Stimulated activated CD8-positive, alpha-beta memory T cell treated with anti-CD3 and anti-CD28 coated beads, Interleukin-15, amount 100 ng/mL, for 48 hours (primary cell): ENCODE measurements at places on chromosomes 2 and 18.
A peak's percentile ranks its signal among the peaks of the same experiment; 100 is the strongest.

GRCh38 chr2:133405252-133405651 lies 163.0 kb downstream of the NCKAP5 start:
- DNase-seq = no peak

DNA sequence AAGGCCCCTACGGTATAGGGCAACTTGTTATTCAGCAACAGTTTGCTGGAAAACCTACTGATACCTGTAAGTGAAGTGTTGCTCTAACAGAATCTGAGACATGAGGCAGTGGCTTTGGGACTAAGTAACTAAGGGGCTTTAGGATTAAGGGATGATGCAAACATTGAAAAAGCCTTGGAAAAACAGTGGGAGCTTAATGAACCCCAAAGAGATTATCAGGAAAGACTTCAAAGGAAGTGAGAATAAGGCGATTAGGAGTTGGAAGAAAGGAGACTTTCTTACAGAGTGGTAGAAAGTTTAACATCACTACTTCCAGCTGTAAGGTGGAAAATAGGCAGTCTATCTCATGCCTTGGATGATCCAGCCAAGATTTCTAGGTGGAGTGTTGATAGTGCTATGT lies 158.2 kb upstream of the TRIB2 start:
- no peak for DNase-seq

GRCh38 chr2:134954065-134954464 lies 35.4 kb downstream of the CCNT2 start:
- no peak for DNase-seq

- DNase-seq = no peak
These were observed 428.7 kb upstream of the ID2 start for GRCh38 chr2:8252997-8253694.

- no peak for DNase-seq
These were observed 44.0 kb downstream of the KLF7 start for GRCh38 chr2:207121784-207122183.

- no peak for DNase-seq
These were observed 36.0 kb downstream of the RMC1 start for GRCh38 chr18:23539296-23539695.

- DNase-seq = no peak
These were observed 101.1 kb upstream of the LHCGR start for GRCh38 chr2:48856657-48857056.

GRCh38 chr2:231413921-231414476 lies 18.5 kb downstream of the B3GNT7 start:
- DNase-seq = no peak

DNA sequence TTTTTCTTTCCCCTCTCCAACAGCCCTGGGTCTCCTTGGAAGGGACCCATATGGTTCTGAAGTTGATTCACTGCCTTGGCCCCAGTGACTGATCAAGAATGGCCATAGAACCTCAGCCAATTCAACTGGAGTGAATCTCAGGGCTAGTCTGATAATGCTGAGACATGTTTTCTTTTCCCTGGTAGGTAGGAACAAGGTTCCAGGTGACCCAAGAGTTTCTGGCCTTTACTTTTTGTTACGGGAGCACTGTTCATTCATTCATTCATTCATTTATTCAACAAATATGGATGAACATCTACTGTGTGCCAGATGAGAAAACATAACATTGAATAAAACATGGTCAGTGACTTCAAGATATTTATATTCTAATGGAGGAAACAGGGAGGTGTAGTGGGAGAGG lies 3.1 kb upstream of the ZCCHC2 start:
- no peak for DNase-seq

GRCh38 chr2:64228126-64228678 lies 84.0 kb upstream of the PELI1 start:
- no peak for DNase-seq

GRCh38 chr18:49241852-49242251 lies 218.6 kb downstream of the DYM start:
- DNase-seq = no peak

DNA sequence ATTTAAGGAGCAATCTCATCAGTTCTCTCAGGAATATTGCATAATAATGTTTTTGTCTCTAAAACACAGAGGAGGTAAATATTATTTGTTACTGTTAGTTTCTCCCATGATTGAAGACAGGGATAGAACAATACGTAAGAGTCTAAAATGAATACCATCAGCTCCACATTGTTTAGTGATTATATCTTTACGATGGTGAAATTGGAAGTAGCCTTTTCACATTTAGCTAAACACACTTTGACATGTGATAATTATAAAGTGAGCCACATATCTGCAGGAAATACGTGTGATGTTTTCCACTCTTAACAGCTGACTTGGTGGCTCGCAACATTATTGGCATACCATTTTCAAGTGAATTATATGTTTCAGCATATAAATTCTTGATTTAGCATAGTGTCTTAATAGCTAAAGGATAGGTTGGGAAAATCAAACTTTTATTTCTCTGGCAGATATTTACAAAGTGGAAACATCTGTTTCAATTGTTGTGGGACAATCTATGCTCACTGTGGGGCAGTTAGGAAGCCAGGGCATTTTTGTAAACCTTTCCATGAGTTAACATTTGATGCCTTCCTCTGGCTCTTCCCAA lies 208.1 kb upstream of the RASGRP3 start:
- DNase-seq = no peak

- DNase-seq = no peak
These were observed 152.4 kb downstream of the DYSF start for GRCh38 chr2:71605781-71606241.

DNA sequence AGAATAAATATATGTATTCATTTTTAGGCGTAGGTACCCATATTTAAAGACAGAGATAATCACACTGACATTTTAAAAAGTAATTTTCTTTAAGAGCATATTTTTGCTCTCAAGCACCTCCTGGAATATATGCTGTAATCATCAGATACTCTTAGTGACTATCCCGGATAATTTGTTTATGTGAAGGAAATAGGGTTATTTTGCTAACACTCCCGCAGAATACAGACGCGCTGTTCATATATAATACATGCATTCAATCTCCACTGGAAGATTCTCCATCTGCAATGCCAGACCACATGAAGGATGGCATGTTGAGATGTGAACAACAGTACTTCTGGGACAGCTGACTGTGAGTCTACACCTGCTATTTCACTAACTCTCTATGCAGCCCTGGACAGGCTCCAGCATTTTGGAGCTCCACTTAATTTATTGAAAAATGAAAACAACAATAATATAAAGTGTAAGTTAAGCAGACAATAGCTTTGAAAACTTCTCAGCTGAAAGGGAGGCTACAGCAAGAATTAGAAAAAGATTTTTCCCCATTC lies 430.6 kb downstream of the TMX3 start:
- DNase-seq = no peak

GRCh38 chr2:191218292-191218898 lies 26.8 kb upstream of the MYO1B start:
- DNase-seq = peak; percentile 34

DNA sequence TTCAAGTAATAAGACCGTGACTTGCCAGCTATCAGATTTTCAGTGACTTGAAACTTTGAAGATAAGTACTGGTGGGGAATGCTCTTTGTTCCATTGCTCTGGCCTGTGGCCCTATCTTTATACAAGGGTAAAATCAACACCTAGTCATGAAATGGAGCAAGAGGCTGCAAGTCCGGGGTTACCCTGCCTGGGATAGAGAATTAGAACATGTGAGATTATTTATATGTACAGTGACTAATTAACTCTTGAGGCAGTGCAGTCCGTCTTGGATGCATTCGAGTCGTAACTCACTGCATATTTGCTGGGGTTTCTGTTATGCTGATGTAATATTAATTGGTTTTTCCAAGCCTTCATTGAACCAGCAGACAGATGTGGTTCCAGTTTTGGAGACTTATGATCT lies 105.8 kb upstream of the LYPD6 start:
- no peak for DNase-seq

DNA sequence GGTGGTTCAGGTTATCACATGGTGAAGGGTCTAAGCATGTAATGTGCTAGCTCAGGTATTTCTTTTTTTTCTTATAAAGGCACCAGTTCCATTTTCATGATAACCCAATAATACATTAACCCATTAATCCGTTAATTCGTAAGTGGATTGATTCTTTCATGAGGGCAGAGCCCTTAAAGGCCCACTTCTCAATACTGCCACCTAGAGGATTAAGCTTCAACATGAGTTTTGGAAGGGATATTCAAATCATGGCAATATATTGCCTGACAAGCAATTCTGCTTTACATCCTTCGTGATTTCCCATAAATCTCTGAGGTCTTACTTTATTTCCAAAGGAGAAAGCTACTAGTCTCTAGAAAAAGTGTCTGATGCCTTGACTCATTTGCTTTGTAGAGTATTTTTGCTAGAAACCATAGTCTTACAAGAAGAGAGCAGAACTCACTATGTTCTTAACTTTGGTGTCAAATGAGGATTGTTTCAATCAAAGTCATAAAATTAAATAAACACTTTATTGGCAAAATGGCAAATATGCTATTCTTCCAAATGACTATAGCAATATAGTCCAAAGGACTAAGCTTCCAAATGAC lies 271.3 kb downstream of the KCNS3 start:
- no peak for DNase-seq

GRCh38 chr2:17302281-17302680 lies 216.0 kb downstream of the RAD51AP2 start:
- DNase-seq = no peak

- no peak for DNase-seq
These were observed 548 bp upstream of the FBLN7 start for GRCh38 chr2:112137516-112138158.

DNA sequence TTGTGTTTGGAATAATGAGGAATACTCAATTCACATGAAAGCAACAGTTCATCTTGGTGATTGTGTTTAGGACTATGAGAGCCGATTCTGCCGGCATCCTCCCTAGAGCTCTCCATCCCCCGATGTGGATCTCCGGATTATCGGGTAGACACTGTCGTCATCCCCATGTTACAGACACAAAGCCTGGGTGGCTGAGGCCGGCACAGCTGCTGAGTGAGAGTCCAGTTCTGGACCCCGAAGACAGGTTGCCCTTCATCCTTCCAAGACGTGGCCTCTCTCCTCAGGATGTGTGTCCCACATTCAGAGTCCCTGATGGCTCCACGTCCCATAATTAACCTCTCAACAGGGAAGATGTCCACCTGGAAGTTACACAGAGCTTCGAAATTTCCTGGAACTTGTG lies 129.3 kb downstream of the HDAC4 start:
- no peak for DNase-seq

GRCh38 chr2:44533508-44533907 lies 171.8 kb downstream of the CAMKMT start:
- no peak for DNase-seq

DNA sequence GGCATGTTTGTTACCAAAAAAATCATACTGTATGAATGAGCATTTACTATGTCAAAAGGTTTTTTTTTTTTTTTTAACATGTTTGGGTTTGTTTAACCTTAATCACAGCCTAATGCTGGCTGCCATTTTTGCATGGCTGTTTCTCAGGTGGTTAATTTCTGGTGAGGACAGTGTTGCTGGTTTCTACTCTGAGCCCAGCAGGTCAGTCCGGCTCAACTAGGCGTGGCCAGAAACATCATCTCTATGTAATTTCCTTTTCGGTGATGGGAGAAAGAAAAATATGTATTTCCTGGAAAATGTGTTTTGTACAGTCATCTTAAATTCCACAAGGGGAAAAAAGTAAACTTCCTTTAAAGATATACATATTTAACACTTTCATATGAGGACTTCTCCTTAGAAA lies 24.9 kb upstream of the BZW1 start:
- no peak for DNase-seq

GRCh38 chr2:195696012-195696411 lies 39.0 kb downstream of the SLC39A10 start:
- no peak for DNase-seq

GRCh38 chr2:33014268-33014667 lies 67.5 kb downstream of the LTBP1 start:
- no peak for DNase-seq

GRCh38 chr2:113113807-113114206 lies 13.6 kb upstream of the IL1RN start:
- DNase-seq = no peak

DNA sequence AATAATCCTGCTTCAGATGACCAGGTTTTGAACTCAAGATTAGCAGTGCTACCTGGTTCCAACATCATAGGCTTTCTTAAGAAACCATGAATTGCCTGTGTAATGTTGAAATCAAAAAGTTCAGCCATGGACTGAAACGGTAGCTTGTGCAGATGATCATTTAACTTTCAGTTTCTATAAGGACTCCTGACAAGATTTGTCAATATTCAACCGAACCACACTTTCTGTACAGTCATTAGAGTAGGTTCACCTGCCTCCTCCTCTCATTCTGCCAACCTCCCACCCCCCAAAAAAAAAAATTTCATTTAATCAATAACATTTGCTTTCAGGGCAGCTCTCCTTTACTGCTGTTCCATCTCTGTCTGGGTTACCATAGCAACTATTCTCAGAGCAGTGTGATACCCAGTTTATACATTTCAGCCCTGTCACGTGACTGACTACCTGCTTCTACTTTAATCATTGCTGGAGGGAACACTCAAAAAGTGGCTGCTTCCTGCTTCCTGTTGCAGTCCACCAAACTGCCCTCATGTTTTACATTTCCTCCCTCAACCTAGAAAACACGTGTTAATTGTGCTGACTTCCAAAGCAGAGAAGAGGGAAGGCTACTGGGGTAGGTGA lies 275.5 kb downstream of the SS18 start:
- DNase-seq = no peak

GRCh38 chr2:120103723-120104467 lies 91.0 kb downstream of the EPB41L5 start:
- no peak for DNase-seq

DNA sequence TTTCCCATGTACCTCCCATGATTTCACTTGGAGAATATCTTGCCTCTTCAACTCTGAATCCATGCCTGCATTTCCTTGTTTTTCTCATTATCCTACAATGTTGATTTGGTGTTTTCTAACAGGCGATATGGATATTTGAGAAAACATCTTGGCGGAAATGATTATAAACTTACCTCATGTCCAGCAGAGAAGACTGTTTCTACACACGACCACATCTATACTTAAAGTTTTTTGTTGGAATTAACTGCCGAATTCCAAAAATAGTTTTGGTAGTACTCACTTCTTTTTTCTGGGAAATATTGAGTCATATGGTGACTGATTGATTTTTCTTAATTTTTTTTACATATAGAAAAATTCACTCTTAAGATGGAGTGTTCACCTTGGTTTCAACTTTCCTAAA lies 41.4 kb upstream of the TMEFF2 start:
- no peak for DNase-seq

- no peak for DNase-seq
These were observed 887.2 kb upstream of the LRATD1 start for GRCh38 chr2:13745330-13745729.

DNA sequence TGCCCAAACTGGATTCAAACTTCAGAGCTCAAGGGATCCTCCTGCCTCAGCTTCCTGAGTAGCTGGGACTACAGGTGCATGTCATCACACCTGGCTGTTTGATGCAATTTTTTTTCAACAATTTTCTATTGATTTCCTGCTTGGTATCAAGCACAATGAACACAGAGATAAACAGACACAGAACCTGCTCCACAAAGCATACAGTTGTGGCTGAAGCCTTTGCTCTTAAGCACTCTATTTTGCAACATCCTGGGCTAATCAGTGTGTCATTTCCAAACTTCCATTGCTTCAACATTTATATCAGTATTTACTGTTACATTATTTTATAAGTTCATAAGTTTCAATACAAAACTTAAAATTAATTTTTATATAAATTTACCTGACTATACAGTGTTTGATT lies 79.4 kb downstream of the NEB start:
- no peak for DNase-seq
